ENCODE measurements at places on chromosomes 13 and 19.
A peak's percentile ranks its signal among the peaks of the same experiment; 100 is the strongest.

- DNase-seq = no peak
Observed at GRCh38 chr13:73945871-73946270, 188.3 kb downstream of the KLF12 start.

DNA sequence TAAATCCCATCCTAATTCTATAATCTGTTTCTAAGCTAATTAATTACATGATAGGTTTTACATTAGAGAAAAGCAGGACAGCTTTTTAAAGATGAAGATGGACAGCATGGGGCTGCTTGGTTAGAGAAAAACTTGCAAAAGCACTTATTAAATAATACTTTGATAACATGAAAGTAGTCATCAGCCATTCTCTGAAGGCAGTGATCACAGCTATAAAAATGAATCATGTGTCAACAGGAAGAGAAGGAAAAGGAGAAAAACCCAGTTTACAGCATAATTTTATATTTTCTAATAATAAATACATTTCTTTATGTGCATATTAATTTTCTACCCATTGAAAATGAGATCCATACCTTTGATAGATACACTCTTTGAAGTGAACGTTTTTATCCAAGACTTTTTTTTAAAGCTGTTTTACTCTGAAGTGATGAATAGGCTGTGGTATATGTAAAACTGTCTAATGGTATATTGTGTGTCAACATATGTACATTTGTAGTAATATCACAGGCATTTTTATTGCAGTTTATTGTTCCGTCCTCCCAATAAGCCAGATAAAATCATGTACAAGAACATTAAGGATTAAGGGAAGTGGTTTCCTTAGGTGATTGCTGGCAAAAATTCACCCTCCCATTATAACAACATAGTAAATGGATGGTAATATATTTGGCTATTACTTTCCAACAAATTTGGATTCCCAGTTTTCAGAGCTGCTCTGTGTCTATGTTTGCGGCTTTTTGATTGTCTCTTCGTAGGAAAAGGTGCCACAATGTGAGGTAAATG, 1.3 kb upstream of the KLF5 start:
- DNase-seq = no peak

DNA sequence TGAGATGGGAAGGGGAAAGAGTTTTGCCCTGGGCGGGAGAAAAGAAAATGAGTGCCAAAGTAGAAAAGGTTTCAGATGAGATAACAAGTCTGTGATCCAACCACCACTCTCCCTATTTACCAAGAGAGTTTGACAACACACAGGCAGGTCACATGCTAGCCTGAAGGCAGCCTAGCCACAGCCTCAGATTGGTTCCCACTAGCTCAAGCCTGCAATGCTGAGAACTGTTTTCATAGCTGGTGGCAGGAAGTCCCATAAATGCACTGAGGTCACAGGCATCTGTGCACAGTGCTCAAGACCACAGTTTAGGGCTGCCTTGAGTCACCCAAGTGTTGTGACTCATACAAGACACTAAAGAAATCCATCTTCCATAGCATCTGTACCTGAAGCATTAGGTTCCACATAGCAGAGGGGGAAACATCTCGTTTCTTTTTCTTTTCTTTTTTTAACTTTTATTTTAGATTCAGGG, 18.5 kb upstream of the POP4 start:
- peak; percentile 13 for DNase-seq

- no peak for DNase-seq
Observed at GRCh38 chr13:114114006-114114640, 18.3 kb downstream of the RASA3 start.

- no peak for DNase-seq
Observed at GRCh38 chr19:39736088-39736487, 1.7 kb downstream of the CLC start.

GRCh38 chr13:30983431-30983830, 51.0 kb downstream of the TEX26 start:
- DNase-seq = no peak

GRCh38 chr13:94170145-94170571, 309.3 kb downstream of the DCT start:
- no peak for DNase-seq

GRCh38 chr19:7435586-7435985, 53.2 kb downstream of the PEX11G start:
- DNase-seq = no peak

DNA sequence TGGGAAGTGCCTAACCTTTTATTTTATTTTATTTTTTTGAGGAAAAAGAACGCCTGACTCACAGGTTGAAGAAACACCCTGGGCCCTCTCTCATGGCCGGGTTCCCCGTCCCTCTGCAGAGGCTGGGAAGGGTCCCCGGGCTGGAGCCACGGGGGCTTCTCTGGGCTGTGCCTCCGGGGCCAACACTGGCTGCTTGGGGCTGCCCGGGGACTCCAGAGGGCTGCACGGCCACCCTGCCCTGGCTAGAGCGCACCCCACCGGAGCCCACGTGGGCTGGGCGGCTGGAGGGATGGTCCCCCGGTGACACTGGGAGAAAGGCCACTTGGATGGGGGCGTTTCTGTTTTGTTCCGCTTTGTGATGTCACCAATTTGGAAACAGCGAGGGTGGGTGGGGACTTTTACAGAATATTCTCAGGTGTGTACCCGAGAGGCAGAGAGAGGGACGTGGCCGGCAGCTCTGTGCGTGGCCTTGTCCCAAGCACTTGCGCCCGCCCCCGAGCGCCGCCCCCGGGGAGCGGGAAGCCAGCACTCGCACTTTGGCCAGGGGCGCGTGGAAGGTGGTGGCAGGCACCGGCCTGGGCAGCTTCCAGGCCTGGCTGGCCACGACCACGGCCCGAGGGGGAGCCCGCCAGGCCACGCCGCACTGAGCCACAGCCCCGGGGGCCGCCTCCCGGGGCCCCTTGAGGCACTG, 13.9 kb upstream of the GNA15 start:
- DNase-seq = no peak

DNA sequence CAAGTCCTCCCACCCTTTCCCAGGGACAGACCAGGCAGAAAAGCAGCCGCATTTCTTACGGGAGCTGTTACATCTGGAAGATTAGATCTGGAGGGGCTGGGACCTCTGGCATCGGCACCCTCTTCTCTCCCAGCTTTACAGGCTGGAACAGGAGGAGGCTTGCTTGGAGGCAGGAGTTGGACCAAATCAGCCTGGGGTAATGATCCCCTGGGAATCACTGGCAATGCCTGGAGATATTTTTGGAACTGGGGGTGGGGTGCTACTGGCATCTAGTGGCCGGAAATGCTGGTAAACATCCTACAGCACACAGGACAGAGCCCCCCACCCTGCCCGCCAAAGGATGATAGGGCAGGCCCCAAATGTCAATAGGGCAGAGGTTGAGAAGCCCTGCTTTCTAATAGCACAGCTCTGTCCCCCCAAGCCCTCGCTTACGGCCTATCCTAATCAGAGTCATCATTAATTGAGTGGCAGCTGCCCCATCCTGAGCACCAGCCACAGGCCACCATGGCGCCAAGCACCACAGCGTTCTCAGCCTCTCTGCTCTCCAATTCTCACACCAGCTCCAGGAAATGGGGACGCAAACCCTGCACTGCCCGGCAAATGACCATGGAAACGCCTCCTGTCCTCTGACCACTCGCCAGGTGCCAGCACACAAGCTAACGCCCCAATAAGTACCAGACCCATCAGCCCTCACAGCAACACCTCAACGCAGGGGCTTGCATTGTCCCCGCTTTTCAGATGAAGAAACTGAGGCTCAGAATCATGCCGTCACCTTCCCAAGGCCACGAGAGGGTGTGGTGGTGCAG, 20.6 kb downstream of the LRRC4B start:
- no peak for DNase-seq

DNA sequence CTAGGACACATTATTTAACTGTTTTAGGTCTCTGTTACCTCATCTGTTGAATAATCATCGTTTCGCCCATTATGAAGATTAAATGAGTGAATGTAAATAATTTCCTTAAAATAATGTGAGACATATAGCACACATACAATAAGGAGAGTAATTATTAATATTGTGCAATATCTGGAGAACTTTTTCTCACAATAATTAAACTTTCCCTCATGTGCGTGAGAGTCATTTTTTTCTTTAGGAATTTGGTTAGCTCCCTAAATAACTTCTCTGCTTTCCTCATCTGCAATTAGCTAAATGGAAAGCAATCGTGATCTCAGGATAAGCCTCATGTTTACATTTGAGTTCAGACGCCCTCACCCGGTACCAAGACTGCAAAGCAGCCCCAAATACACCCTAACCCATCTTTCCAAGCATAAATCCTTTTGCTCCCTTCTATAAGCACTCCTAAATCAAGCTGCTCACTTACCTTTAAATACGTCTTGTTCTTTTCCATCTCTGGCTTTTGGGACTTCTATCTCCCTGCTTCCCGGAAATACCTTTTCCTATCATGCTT, 78.8 kb downstream of the MZT1 start:
- DNase-seq = no peak

- peak; percentile 75 for DNase-seq
Observed at GRCh38 chr19:10461047-10461949, 41.0 kb downstream of the PDE4A start.

DNA sequence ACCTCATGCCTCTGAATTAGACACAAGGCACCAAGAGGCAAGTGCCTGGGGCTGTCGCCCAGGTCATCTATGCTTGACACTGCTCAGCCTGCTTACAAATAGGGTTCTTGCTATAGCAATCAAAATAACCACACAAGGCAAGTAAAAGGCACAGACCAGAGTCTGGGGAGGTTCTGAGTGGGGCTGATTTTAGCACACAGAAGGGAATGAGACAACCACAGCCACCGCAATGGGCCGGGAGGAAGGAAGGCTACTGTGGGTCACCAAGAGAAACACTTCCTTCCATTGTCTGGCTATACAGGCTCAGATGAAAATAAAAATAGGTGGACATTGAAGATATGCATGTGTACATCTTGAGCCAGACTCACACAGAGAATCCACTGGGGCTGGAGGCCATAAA, 159.1 kb downstream of the DLEU7 start:
- DNase-seq = no peak
